ENCODE measurements at places on chromosomes 7 and 10.

DNA sequence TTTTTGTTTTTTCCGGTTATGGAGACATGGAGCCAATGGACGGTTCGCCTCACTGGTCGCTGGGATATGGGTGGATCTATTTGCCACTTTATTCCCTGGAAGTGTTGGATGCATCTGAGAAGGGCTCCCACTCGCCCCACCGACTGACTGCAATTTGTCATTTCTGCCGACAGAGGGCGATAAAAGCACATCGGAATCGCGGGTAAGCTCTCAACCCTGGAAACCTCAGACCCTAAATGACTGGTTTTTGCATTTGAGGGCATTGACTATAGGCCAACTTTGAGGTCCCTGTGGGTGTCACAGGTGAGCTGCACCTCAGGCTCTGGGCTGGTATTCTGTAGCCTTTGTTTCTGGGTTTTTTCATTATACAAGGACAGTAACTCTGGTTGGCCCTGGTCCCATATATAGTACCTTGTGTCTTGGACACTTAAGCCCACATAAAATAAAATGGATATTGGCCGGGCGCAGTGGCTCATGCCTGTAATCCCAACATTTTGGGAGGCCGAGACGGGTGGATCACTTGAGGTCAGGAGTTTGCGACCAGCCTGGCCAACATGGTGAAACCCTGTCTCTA, 11.9 kb upstream of the OPALIN start:
- peak; percentile 21 for DNase-seq

- DNase-seq, result no peak
Measured at GRCh38 chr7:43876241-43876640, 6.9 kb upstream of the MRPS24 start.

- no peak for DNase-seq
Measured at GRCh38 chr10:114215033-114215432, 24.0 kb upstream of the VWA2 start.

DNA sequence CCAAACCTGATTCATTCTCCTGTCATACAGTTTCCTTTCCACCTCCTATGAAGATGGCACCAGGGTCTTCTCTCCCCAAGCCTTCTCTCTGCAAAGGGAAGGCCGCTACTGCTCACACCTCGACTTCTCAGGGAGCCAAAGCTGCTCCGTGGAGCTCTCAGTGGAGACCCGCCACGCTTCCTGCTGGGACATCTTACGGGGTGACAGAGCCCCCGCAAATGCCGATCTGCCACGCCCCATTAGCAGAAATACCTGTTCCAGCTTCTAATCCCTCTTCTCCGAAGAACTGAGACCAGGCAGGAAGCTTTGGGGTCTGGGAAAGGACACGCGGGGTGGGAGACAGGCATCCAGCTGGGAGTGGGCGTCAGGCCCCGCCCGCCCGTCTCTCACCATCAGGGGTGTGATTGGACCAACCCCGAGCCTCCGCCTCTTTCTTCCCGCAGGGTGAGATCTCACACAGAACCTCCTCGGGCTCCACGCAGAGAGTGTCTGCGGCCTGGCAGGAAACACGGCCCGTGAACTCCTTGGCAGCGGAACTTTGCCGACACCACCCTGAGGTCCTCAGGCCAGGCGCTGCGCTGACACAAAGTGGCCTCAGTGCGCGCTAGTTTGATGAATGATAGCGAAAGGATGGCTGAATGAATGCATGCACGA, 12.0 kb upstream of the CALML5 start:
- no peak for DNase-seq

GRCh38 chr10:18293536-18294510, 153.6 kb downstream of the CACNB2 start:
- DNase-seq, result no peak

- DNase-seq, result no peak
Measured at GRCh38 chr7:24026351-24026750, 257.6 kb upstream of the NPY start.

GRCh38 chr7:9028012-9028411, 594.6 kb downstream of the NXPH1 start:
- DNase-seq, result no peak

Data from stimulated activated CD4-positive, alpha-beta T cell treated with anti-CD3 and anti-CD28 coated beads, TNF-alpha, amount 100 ng/mL, for 4 hours (primary cell).